ENCODE measurements at places on chromosomes 12 and 14.

- DNase-seq = no peak
These were observed 19.6 kb downstream of the SLC8B1 start for GRCh38 chr12:113315358-113315757.

GRCh38 chr12:67760586-67761275, 112.2 kb downstream of the DYRK2 start:
- no peak for DNase-seq

DNA sequence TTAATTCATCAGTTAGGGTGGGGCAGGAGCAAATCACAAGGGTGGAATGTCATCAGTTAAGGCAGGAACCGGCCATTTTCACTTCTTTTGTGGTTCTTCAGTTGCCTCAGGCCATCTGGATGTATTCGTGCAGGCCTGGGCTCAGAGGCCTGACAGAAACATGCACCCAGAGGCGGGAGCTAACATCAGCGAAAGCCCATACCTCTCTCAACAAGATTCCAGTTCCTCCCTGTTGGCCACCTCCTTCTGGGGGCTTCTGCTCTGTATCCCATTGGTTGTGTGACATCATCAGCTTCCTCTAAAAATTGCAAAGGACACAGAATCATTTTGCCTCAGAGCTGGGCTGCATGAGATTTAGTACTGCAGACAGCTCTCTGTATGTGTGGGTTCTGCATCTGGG, 134.3 kb downstream of the ZNF664 start:
- DNase-seq = no peak

GRCh38 chr12:92784356-92784755, 81.6 kb downstream of the PLEKHG7 start:
- DNase-seq = peak; percentile 61

DNA sequence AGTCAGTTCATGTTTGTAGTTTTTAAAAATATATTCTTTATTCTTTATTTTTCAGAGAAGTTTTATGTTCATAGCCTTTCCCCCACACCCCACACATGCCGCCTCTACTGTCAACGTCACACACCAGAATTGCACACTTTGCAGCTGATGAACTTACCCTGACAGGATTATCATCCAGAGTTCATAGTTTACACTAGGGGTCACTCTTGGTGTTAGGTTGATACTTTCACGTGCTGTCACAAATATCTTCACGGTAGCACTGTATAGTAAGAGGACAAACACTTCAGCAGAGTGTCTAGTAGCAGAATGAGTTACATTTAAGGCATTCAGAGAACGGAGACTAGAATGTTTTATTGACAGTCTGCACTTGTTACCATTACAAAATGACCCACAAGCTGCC, 5.1 kb downstream of the DPPA3 start:
- no peak for DNase-seq

DNA sequence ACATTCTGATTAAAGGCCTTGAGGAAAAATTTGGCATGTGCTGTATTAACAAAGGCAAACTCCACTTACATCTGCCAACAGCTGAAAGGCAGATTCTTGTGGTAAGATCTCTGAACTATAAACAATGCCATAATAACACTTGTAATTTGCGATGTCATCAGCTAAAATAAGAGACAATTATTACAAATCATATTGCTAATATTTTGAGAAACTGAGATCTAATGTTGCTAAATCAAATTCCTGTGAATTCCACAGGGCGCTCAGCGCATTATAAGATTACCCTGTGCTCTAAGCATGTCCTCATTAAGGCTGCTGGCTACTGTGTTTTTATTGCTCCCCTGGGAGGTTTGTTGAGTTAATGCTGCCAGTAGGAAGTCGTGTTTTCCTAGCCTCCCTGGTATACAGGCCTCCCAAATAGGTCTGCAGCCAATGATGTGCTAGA, 244.8 kb downstream of the DACT1 start:
- peak; percentile 93 for DNase-seq

GRCh38 chr14:99735189-99736135, 51.4 kb downstream of the CYP46A1 start:
- no peak for DNase-seq

DNA sequence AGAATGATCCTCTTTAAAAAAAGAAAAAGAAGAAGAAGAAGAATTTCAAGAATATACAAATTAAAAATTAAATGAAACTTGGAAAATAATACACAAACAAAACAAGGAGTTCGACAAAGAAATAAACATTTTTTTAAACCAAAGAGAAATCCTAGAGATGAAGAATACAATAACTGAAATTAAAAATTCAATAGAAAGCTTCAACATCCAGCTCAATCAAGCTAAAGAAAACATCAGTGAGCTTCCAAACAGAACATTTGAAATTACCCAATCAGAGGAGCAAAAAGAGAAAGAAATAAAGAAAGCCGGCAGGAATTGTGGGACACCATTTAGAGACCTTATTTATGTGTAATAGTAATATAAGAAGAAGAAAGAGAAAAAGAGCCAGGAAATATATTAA, 37.2 kb upstream of the RHOJ start:
- no peak for DNase-seq

- no peak for DNase-seq
These were observed 294.4 kb downstream of the SOX5 start for GRCh38 chr12:23655112-23655511.

DNA sequence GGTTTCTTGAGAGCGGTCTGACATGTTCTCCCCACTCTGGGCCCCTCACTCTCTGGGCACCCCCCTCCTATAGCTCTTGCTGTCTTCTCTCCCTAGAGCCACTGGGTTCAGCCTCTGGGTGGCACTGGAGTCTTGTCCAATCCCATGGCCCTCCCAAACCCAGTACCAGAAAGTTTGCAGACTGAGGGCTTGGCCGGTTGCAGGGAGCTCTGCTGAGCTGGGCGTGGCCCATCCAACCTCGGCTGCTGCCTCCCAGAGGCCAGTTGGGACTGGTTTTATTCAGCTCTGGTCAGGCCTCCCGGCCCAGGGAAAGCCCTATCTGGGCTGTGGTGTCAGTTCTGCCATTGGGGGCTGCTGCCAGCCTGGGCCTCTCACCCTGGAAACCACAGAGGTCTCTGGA, 37.9 kb downstream of the ISCA2 start:
- no peak for DNase-seq

DNA sequence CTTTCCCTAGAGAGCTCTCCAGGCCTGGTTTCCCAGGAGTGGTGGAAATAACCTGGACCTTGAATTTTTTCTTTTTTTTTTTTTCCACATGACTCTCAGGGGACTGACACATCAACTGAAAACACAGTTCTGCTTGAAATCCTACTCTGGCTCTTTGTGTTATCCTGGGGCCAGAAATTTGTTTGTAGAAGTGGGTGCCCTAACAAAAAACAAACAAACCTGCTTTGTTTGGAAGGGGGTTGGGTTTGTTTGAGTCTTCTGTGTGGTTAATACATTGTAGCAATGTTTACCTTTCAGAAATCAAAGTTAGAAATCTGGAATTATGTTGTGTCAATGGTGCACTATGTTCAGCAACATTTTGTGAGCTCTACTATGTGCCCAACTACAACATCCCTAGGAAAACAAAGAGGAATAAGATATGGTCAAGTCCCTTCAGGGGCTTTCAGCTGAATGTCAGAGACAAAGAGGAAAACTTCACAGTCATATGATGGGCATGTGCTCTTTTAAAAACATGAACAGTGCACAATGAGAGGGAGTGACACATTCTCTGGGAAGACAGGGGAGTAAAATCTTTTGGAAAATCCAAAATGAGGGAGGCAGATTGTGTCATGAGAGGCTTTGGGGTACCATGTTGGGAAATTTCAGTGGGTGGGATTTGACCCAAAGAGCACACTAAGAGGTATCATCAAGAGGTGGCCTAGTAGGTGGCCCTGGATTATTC, 1.5 kb upstream of the IGF1 start:
- DNase-seq = no peak

DNA sequence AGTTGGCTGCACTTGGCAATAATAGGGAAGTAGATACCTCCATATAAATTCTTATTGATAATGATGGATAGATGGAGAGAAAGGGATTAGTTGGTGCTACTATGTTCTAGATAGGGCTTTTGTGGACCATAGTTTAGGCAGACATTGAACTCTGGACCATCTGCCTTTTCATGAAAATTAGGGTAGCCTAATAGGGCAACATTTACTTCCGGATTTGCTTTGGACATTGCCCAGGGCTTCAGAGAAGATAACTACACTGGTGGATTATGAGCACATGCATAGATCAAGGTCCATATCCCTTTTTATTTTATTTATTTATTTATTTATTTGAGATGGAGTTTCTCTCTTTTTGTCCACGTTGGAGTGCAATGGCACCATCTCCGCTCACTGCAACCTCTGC, 70.5 kb downstream of the FIGNL2 start:
- no peak for DNase-seq
